ENCODE measurements at places on chromosomes 3 and 15. TPM values are rescaled to one million over a fixed set of nuclear protein-coding genes. Genes with fewer than 3 reads are reported as not detected.

DNA sequence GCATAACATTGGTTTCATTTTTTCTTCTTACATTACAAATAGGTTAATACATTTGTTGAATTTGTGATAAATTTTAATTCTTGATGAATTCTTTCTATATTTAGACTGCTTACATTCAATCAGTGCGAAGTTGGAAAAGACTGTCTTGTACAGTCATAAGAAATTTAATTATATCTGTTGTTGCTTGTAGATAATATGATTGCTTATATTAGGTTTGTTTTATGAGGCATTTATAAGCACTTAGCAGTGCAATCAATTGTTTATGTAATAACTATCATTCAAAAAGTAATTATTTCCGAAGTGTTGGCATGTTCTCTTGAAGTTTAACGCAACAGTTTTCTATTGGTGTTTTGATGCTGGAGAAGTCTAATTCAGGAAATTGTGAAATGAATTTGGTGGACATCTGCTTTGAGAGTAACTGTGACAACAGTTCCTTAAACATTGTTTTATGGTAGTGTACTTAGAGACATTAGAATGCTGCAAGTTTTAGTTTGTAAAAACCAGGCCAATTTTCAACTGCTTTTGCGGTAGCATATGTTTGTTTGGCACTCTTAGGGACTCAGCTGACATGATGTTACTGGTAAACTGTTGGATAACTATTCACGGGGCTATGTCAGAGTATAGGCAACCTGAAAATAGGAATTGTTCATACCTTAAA, 99.7 kb downstream of the NAALADL2 start:
- H3K27me3 ChIP-seq: no peaks in the 10 kb centered on the region
- no peak for DNase-seq
- no peak overlapping the region for H3K27ac ChIP-seq
- peaks cover 3% of the 10 kb centered on the region for H3K4me1 ChIP-seq

- H3K4me1 ChIP-seq: peaks cover 13% of the 10 kb centered on the region
- no peak for DNase-seq
- H3K4me3 ChIP-seq: no peak overlapping the region
- no peaks in the 10 kb centered on the region for H3K27me3 ChIP-seq
- no peaks in the 10 kb centered on the region for H3K36me3 ChIP-seq
- H3K27ac ChIP-seq: no peak overlapping the region
Measured at GRCh38 chr3:150342896-150343467, 65.1 kb upstream of the TSC22D2 start.

DNA sequence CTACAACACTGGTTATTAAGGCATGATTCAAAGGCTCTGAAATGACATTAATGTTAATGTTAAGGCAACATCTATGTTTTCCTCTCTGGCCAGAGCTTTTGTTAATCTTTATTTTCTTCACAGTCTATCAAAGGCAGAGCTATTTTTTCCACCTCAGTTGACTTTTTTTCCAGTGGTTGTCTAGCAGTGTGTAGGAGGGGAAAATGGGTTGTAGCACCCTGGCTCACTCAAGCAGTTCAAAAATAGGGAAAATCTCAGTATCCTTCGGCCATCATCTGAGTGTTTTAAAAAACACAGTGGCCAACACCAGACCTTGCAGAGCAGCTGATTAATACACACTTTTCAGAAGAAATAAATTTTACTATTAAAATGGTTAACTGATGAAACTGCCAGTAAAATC, 21.4 kb downstream of the CBLB start:
- no peak overlapping the region for H3K27ac ChIP-seq
- no peak for DNase-seq
- no peak overlapping the region for H3K4me3 ChIP-seq
- H3K36me3 ChIP-seq: peaks cover 5% of the 10 kb centered on the region

DNA sequence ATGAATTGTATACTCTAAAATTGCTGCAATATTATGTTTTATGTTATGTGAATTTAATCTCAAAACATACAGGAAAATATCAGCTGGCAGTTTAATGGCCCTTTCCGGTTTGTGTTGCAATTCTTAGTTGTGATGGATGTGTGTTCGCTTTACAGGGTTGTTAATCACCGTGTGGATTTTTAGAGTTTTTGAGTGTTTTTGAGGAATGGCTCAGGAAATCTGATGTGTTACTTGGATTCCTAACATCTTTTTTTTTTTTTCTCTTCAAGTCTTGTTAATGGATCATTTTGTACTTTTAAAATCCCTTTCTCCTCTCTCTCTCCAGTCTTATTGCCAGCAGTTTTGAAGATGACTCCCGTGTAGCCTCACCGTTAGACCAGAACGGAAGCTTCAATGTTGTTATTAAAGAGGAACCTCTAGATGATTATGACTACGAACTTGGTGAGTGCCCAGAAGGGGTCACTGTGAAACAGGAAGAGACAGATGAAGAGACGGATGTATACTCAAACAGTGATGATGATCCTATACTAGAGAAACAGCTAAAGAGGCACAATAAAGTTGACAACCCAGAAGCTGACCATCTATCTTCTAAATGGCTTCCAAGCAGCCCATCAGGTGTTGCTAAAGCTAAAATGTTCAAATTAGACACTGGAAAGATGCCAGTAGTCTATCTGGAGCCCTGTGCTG, 35.7 kb downstream of the MGA start:
- no peak overlapping the region for H3K27ac ChIP-seq
- H3K27me3 ChIP-seq: no peaks in the 10 kb centered on the region
- H3K36me3 ChIP-seq: peaks cover 37% of the 10 kb centered on the region
- peaks cover 25% of the 10 kb centered on the region for H3K4me1 ChIP-seq
- peak; percentile 64 for DNase-seq

GRCh38 chr3:60366486-60366885, 884.8 kb downstream of the FHIT start:
- H3K36me3 ChIP-seq: no peaks in the 10 kb centered on the region
- H3K4me3 ChIP-seq: no peak overlapping the region
- no peaks in the 10 kb centered on the region for H3K4me1 ChIP-seq
- H3K27ac ChIP-seq: no peak overlapping the region
- no peaks in the 10 kb centered on the region for H3K27me3 ChIP-seq

DNA sequence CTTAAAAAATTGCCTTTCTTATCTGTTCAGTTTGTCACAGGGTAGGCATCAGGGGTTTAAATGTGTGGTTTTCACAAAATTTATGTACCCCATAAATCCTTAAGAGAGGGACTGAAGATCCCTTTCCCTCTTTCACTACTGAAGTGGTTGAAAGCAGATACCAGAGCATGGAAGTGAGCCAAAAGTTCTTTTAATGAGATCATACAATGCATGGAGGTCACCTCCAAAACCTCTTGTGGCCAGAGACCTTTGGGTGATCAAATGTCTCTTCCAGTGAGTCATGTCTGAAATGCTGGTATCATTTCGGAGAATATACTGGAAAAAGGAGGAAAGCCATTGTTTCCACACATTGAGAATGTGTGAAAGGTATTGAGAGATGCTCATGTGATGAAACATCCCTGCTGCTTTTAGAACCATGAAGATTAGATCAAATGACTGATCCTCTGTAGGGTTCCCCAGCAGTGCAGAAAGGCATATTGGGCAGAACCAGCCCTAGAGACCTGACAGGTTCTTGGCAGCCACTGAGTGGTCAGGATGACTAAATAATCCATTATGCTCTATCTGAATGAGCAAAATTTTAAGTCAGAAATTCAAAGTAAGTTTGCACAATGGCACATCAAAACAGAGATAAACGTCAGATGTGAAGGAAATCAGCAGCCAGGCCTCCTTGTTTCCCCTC, 165.8 kb upstream of the SLC2A2 start:
- peaks cover 5% of the 10 kb centered on the region for H3K4me1 ChIP-seq
- H3K36me3 ChIP-seq: no peaks in the 10 kb centered on the region
- DNase-seq: no peak
- H3K4me3 ChIP-seq: no peak overlapping the region

DNA sequence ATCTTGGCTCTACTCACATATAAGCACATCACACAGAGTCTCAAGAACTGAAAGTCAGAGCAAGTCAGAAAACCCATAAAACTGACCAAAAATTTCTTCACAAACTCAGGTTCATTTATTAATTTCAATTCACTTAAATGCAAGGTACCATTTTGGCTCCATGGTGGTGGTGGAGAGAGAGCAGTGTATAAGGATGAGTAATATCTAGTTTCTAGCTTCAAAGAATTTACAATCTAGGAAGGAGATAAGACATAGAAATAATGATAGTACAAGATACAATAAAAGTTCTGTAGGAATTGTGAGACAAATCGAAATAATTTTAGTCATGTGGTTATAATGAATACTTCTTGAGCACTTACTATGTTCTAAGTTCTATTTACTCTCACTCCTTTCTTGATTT, 6.7 kb upstream of the TP53BP1 start:
- no peak for DNase-seq
- no peaks in the 10 kb centered on the region for H3K36me3 ChIP-seq
- H3K4me1 ChIP-seq: no peaks in the 10 kb centered on the region
- no peak overlapping the region for H3K4me3 ChIP-seq

Gene RTP3
- not detected for total RNA-seq
